ENCODE measurements at places on chromosomes 13 and 19. TPM values are rescaled to one million over a fixed set of nuclear protein-coding genes. Genes with fewer than 3 reads are reported as not detected.

- DNase-seq, result no peak
These were observed 4.8 kb downstream of the ZBTB7A start for GRCh38 chr19:4061683-4062418.

DNA sequence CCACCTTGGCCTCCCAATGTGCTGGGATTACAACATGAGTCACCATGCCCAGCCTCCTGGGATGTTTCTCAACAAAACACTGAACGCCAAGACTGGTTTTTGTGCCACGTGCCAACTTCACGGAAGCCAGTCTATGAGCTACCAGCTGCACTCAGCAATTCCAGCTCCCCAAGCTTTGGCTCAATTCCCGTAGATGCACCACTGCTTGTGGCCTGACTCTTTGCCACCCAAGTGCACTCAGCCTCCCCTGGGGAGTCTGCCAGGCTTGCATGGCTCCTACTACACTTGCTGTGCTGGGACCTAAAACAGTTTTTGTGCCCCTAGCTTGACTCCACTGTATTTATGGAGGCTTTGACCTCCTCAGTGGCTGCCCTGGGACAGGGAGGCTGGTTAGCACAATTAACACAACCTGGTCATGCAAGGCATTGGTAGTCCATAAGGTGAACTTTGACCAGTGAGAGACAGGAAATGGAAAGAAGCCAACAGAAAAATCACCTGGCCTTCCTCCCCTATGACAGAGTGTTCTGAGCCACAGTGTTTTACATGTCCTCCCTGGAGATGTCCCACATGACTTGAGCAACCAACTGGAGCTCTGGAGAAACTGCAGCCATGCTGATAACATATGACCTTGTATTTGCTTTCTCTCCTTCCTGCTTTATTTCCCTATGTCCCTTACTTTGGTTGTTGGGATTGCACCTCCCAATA, 1173.1 kb downstream of the UQCRFS1 start:
- no peak for DNase-seq

- DNase-seq, result no peak
These were observed 83.0 kb upstream of the FNDC3A start for GRCh38 chr13:48892688-48893075.

DNA sequence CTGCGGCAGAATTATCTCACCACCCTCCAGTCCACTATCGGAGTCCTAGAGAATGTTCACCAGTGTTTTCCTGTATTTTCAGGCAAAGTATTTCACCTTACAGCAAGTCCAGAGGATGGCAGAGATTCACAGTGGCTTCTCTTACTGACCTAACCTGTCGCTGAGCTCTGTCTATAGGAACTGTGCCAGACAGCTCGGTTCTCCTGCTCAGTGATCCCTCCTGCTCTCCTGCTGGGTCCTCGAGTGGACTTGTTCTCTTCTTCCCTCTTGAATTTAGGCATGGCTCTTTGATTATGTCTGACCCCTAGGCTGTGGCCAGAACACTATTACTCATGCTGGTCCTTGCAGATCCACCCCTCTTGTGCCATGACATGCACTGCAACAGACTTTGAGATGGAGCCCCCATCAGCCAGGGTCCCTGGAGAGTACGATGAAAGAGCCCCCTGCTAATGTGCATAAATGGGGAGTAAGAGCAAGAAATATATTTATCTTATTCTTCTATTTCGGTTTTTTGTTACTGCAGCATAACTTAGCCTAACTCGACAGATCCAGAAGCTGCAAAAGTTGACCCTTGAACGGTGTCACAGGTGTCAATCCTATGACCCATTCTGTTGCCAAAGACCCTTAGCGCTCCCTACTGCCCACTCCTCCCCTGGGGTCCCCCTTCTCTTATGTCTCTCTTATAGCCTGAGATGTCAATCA, 439.4 kb downstream of the ZNF536 start:
- DNase-seq, result no peak

DNA sequence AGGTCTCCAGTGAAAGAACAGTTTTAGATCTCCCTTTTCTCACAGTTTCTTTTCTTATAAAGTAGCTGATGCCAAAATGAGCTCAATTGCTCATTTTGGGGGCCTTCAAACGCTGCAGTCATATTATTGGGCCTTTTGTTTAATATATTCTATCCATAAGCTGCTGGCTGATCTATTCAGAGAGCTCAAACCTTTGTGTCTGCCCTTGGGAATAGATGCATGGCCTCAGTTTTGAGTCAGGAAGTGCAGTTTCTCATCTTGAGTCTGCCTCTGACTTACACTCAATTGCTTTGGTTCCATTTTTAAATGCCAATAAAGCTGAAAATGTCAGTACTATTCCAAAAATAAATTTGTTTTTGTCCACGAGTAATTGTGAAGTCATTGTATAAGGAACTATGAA, 468.9 kb downstream of the KLF12 start:
- DNase-seq, result no peak

DNA sequence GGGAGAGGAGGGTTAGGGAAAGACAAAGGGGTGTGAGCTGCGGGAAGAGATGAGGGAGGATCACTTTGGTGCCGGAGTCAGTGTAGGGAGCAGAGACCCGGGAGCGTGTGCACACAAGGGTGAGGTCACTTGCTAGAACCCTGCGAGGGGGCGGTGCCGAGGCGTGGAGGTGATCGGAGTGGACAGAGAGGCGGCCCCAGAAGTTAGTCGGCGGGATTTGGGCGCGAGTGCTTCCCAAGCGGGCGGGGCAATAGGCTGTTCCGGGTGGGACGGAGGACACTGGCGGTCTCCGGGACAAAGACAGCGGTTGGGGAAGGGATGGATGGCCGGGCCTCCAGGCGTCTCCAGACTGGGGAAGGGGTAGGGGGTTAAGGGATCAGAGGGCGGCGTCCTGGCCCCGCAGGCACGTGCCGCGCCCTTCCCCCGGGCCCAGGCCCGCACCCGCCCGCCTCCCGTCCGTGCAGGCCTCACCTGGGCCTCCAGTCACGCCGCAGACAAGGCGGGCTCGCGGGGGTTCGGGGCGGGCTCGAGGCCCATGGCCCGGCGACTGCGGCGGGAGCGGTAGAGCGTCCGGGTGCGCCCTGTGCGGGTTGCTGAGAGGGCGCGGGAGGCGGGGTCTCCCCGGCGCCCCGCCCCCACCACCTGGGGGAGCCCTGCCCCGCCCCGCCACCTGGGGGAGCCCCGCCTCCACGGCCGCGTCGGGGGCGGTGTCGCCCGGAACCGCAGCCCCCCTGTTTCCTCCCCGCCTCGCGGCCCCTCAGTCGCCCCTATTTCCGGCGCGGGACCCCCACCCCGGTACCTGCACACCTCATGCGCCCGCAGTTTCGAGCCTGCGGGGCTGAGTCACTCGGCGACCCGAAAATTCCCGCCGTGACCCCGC, at the start of gene LPAR2:
Gene LPAR2, minus strand, starts transcription at position 600 of the 880 bp plus-strand sequence. CDS start 945 bp downstream, outside the sequence.
- peak; percentile 66 for DNase-seq

DNA sequence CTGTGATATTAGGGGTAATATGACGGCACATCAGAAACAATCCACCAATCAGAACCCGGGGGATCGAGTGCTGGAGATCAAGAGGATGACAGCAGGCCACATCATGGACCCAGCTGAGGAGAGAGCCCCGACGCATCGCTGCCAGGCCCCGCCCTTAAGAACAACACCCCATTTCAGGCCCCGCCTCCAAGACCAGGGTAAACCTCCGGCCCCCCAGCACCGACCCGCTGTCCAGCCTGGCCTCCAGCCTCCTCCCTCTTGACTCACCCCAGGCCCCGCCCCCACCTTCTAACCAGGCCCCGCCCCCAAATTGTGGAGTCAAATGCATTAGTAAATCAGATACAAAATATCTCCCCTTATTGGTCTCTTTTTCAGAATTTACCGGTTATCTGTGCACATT, 4.7 kb upstream of the ZNF611 start:
- DNase-seq, result no peak

- no peak for DNase-seq
These were observed 15.1 kb downstream of the PRAM1 start for GRCh38 chr19:8487137-8487851.

- peak; percentile 41 for DNase-seq
These were observed 851 bp downstream of the ZNF320 start for GRCh38 chr19:52896431-52897137.

GRCh38 chr13:99385161-99385560, 78.0 kb upstream of the GPR183 start:
- no peak for DNase-seq

DNA sequence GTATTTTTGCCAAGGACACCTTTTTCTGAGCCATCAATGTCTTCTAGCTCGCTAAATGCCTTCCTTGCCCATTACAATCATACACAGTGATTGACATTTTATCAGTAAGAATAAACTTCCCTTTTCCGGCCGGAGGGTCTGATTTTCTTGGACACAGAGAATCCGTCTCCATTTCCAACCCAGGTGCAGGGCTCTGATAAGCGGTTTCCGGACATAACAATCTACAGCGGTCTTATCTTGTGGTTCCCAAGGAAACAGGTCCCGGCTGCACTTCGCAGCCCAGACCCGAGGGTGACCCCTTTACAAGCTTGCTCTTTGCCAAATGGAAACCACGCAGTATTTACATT, 5.1 kb upstream of the ZNF77 start:
- DNase-seq, result no peak

GRCh38 chr13:51960766-51961165, 50.5 kb downstream of the ATP7B start:
- DNase-seq, result no peak

DNA sequence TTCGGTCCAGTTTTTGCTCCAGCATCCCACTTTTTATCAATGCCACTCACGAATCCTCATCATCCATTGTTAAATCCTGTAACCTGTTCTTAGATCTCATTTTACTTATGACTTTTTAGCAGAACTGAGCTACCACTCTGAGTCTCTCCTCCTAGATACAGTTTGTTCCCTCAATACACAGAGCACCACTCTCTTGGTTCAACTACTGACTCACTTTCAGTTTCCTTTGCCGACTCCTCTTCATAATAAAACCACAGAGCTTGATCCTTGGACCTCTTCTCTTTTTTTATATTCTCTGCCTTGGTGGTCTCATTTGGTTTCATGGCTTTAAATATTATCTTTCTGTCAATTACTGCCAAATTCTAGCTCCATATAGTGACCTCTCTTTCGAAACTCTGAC, 150.3 kb downstream of the SLITRK5 start:
- no peak for DNase-seq

DNA sequence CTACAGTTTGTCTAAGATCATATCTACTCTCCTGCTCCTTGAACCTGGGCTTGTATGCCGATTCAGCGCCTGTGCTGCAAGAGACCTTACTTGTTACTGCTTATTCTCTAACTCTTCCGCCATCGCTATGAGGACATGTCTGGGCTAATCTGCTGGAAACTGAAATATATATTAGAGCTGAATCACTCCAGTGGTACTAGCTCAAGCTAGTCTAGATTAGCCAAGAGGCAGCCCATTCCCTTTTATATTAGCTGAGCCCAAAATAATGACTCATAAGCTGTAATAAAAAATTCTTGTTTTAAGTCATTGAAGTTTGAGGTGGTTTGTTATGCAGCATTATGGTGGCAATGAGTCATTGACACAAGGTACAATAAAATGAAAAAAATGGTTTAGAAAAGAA, 52.8 kb downstream of the SLC6A16 start:
- no peak for DNase-seq

DNA sequence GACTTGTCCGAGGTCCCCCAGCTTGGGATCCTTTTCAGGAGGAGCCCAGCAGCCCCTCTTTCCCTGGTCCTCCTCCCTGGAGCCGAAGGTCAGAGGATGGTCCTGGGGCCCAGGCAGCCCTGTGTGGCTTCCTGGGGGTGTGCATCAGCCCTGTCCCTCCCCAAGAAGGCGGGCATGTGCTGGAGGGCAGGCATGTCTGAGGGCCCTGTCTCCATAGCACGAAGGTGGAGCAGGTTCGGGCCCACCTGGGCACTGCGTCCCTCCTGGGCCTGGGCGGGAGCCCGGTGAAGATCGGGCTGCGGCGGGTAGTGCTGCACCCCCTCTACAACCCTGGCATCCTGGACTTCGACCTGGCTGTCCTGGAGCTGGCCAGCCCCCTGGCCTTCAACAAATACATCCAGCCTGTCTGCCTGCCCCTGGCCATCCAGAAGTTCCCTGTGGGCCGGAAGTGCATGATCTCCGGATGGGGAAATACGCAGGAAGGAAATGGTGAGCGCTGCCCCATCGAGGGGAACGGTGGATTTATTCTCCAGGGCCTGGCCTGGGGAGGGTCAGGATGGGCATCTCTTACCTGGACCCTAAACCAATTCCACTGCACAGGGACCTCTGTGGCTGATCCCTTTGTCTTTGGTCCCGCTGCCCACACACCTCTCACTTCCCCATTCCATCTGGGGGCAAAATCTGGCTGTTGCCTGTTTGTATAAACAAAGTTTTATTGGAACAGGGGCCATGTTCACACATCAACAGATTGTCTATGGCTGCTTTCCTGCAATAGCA, 10.9 kb downstream of the TIMM13 start:
- DNase-seq, result no peak

GRCh38 chr19:6260912-6261650, 18.7 kb downstream of the MLLT1 start:
- DNase-seq, result peak; percentile 45

GRCh38 chr19:58042495-58043340, 8.9 kb downstream of the ZSCAN1 start:
- DNase-seq, result no peak

DNA sequence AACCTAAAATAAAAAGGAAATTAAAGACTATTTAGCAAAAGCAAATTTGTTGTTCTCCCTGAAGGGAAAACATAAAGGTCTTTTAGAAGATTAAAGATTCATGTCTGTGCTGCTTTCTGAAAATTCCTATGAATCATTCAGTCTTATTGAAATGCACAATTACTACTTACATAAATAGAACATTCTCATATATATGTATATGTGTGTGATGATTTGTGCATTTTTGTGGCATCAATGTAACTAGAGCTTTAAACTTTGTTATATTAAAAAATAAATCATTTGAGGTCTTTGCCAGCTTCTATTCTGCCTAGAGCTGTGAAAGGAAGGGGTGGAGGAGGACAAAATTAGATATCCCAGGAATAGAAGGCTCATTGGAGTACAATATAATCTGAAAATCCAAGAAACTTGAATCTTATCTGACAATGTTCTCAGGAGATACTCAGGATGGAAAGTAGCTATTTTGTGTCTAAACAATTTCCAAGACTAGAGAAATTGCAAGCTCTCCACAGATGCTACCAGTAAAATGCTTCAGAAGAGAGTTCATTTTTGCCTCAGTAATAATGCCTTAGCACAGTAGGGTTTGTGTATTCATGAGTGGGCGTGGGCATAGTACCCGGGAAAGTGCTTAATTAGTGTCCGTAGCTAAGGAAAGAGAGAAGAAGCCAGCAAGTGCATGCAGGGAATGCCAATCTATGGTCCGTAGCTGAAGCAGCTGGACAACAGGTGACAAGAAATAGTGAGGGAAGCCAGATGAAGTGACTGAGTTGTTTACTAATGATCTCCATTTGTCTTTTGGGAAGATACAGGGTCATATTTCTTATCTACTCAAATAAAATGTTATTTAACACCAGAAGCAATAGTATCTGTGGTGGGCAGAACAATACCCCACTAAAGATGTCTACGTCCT, 395.5 kb upstream of the NBEA start:
- no peak for DNase-seq

ZNF709 gene
- 3.0 TPM for polyA plus RNA-seq

OVOL3 gene
- polyA plus RNA-seq, result not detected

GDF15 gene
- polyA plus RNA-seq, result 0.67 TPM

ZNF565 gene
- polyA plus RNA-seq, result 4.1 TPM
